ENCODE measurements at places on chromosomes 7 and 10.

- no peak for DNase-seq
Measured at GRCh38 chr10:13795653-13796555, 209.1 kb downstream of the PRPF18 start.

GRCh38 chr10:132840698-132841614, 55.0 kb upstream of the NKX6-2 start:
- DNase-seq = no peak

DNA sequence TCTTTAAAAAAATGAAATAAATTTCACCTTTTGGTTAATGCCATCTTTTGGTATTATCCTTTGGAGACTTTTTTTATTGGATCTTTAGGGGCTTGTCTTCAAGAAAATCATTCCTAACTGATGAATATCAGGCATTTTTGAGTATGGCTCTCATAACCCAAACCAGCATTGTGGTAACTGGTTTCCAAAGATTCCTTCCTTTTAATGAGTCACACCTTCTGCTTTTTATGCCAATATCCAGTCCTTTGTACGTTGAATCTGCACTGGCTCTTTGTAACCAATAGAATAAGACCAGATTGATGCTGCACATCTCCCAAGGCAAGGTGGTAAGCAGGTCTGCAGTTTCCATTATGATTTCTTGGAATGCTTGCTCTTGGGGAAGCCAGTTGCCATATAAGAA, 89.1 kb downstream of the GPR158 start:
- no peak for DNase-seq

DNA sequence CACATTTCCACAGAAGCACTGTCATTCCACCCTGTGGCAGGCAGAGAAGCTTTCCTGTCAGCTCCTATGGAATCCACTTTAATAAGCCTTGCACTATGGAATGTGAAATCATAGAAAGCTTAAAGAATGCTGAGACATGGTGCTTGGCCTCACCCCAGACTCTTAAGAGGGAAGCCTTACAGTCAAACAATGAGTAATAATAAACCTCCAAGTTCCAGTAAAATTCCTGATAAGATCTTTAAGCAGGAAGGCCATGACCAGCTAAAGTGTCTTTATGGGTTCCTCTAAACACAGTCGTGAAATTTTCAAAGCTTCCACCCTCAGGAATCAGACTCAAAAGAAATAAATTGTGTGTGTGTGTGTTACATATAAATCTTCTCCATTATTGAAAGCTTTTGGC, 11.9 kb upstream of the TEX36 start:
- no peak for DNase-seq

- no peak for DNase-seq
Measured at GRCh38 chr7:17952387-17952786, 12.1 kb upstream of the SNX13 start.

DNA sequence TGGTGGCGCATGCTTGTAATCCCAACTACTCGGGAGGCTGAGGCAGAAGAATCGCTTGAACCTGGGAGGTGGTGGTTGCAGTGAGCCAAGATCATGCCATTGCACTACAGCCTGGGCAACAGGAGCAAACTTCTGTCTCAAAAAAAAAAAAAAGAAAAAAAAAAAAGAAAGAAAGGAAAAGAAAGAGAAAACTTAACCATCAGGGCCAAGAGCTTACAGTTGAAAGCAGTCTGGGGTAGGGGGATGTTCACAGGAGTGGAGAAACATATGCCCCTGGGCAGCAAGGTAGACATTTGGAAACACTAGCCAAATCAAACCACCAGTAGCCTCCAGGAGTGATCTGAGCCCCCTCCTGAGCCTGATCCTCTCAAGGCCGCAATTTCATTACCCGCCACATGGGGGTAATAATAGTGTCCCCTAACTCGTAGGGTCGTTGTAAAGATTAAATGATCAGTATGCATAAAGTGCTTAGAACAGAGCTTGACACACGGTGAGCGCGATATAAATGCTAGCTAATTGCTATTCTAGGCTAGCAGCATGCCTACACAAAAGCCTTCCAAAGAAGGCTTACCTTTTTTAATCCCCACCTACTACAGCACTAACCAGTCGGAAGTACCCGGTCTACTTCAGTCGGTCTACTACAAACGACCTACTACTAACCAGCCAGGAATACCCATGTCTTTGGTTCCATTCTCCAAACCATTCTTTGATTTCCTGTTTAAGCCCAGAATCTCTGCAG, 274.3 kb upstream of the NEBL start:
- DNase-seq = no peak

DNA sequence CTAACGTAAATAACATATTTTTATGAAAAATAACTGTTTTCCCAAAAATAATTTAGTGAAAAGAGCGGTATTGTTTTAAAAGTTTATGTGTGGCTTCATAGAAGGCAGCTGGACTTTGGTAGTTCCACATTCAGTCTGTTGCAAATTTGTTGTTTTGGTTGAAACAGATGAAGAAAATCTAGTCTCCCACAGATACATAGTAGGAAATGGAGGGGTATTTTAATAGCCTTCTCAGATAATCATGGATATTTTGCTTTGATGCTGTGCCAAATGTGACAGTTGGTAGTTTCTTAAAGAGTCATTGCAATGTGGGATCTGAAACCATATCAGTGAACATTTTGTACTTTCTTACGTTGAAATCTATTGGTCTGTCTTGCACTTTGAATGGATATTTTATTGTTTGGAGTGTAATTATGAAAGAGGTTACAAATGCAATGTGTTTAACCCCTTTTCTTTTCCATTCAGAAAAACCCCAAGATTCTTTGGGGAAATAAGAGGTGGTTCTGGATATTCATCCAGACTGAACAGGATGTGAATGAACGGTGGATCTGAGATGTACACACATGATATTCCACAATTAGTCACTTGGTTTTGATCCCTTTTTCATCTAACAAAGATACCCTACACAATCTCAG, 10.4 kb downstream of the ZNF365 start:
- DNase-seq = no peak

- DNase-seq = no peak
Measured at GRCh38 chr7:157817944-157818700, 481.3 kb downstream of the DNAJB6 start.

DNA sequence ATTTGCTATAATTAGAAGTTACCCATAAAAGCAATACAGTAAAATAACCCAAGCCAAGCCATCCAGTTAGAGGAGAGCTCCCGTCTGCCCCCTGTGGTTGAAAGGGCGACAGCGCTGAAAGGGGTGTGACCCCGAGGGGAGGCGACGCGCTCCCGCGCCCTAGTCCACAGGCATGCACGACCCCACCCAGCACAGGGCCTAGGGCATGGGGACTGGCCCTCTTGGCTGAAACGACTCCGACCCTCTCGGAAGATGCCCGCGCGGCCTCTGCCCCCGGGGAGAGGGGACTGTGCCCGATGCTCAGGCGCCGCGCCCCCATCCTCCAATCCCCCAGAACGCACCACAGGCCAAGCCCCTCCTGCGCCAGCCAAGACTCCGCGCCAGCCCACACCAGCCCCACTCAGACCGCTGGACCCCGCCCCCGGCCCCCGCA, 64.0 kb downstream of the CSGALNACT2 start:
- DNase-seq = peak; percentile 32

GRCh38 chr7:102927312-102927933, 14.6 kb downstream of the LRRC17 start:
- DNase-seq = no peak

All from T follicular helper cell (primary cell).